ENCODE measurements at places on chromosomes 13 and 19.

DNA sequence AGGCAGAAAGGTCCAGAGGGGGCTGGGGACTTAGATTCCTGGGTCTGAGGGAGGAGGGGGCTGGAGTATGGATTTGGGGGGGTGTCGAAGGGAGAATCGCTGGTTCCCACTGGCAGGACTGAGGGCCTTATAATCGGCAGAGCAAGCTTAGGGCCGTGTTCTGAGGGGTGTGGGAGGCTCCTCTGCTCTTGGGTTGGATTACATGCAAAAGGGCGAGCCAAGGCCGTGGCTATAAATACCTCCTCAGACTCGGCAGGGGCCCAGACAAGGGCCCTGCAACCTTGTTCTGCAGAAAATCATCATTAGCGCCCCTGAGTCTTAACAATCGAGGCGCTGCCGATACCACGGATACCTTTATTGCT, 707 bp upstream of the MAMSTR start:
- DNase-seq, result no peak

DNA sequence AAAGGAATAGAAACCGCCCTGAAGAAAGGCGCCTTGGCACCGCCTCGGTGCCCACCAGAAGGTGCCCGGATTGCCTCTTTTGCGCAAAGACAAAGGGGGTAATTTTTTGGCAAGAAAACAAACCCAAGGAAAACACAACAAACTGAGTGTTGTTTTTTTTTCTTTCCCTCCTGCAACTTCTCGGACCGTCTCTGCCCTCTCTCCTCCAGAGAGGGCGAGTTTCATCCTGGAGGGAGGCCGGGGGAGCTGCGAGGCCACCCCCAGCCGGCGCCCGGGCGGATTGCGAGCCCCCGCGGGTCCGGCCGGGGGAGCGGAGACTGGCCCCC, 2.3 kb downstream of the ZNF536 start:
- no peak for DNase-seq

DNA sequence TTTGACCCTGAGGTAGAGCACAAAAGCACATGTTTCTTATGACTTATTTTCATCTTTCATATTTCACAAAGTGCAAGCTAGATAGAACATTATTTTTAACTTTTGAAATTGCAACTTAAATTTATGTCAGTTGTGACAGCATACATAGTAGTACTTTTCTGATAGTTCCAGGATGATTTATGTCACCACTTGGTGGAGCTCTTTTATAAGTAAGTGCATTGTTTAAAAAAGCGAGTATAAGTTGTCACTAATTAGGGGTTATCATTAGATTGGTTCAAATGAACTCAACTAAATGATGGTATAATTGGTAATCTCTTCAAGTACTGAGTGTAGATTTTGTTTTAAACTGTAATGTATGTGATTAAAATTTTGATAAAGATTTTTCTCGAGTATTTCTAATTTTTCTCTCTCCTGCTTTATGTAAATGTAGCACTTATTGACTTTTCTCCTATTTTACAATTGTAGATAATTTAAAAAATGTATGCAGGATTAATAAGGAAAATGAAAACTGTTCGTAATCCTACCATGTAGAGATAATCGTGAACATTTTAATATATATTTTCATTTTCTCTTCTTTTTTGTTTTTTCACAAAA, 31.1 kb downstream of the RB1 start:
- no peak for DNase-seq

DNA sequence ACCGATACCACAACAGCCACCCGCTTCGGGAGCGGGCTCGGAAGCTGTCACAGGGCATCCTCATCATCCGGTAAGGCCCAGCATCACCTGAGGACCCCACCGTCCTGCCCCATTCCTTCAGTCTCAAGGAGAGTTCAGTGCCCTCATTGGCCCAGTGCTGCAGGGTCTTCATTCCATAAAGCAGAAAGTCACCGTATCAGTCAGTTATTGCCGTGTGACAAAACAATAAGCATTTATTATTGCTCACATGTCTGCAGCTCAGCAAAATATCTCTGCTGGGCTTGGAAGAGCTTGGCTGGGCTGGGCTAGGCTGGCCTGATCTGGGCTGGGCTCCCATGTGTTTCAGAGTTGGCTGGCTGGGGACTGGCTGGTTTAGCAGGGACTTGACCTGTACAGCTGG, 8.1 kb upstream of the MRI1 start:
- DNase-seq, result no peak

- no peak for DNase-seq
Observed at GRCh38 chr13:23919006-23919405, 21.7 kb upstream of the C1QTNF9B start.

DNA sequence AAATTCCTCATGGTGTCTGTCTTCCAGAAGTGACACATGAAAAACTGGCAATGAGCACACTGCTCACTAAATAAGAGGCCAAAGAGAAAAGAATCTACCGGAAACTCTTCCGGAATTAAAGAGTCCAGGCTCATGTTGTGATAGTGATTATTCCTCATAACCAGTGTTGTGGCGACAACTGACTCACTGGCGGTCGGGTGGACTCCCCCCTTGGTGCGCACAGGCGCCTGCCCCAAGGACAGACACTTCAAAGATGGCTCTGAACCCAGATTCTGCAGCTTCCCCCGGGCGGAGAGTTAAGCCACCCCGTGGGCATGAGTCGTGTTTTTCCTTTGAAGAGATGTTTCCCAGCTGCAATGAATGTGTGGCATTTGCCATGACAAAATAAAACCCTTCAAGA, 10.3 kb downstream of the IL17D start:
- no peak for DNase-seq

Data from GOT3 (cell line).